NCI-H748 treated with DMSO at 0.1 percent for 48 hours (cell line): ENCODE measurements at places on chromosomes 1 and 21.

- no peak for DNase-seq
Measured at GRCh38 chr1:147891088-147891487, 11.5 kb upstream of the GJA8 start.

DNA sequence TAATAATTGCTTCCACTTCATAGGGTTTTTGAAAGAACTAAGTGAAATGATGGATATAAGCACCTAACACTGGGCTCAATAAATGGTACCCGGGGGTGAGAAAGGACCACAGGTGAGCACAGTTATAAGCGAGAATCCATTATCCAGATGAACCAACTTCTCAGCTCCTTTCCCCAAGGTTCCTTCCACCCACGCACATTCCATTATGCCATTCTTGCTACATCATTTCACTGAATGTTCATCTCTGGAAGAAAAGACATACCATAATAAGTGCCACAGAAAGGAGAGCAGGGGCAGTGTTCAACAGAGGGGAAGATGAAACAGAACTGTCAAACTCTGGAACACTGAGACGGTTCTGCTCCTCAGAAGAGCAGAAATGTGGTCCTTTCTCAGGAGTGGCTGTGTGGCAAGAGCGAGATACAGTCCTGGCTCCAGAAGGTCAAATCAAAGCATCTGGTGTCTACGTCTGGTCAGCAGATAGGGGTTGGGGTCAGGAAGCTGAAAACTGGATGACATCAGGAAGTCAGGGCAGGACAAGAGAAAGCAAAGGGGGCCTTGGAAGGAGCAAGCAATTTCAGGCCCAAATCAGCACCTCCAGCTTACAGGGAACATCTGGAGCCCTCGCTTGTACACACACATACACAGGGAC is 255.4 kb upstream of the TMEM51 start:
- no peak for DNase-seq

DNA sequence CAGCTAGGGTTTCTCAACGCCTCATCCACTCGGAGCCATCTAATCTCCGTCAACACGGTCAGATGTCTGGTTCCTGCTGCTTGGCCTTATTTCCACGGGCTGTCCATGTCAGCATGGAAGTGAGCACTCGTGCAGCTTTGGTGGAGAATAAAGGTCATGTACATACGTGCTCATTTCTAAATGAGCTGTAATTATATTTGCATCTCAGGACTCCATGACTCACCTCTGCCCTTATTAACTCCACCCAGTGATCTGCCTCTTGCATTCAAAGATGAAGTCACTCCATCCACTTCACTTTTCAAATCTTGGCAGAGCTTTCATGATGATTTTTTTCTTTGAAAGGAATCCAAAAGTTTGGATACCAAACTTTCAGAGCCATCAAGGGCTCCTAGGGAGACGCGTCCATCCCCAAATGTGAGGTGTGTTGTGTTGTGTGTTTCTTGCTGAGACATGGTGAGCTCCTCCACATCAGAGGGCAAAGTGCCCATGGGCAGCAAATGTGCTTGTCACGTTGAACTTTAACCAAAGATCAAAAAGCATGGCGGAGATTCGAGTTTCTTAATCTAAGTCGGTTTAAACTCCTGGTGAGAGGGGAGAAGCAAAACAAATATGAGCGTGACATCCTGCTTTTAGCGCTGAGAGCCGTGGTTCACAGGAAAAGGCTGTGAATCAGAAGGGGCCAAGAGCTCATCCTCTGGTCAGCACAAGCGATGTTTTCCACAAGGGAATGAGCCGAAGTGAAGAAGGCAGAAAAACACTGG is 68.6 kb upstream of the ERRFI1 start:
- peak; percentile 6 for DNase-seq

GRCh38 chr1:21313203-21313885 is 23.1 kb upstream of the ECE1 start:
- DNase-seq, result no peak

- DNase-seq, result peak; percentile 65
Measured at GRCh38 chr1:179881642-179882252, 338 bp upstream of the TOR1AIP1 start.

DNA sequence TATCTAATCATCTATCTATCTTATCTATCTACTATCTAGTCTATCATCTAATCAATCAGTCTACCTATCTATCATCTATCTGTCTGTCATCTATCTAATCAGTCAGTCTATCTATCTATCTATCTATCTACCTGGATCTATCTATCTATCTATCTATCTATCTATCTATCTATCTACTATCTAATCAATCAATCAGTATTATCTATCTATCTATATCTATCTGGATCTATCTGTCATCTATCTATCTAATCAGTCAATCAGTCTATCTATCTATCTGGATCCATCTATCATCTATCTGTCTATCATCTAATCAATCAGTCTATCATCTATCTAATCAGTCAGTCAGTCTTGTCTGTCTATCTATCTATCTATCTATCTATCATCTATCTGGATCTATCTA is 26.9 kb upstream of the C1orf174 start:
- DNase-seq, result no peak

- DNase-seq, result no peak
Measured at GRCh38 chr1:94927405-94928175, 680 bp upstream of the CNN3 start.

- DNase-seq, result no peak
Measured at GRCh38 chr1:195970209-195970608, 638.0 kb downstream of the KCNT2 start.
